ENCODE measurements at places on chromosomes 5 and 9.

DNA sequence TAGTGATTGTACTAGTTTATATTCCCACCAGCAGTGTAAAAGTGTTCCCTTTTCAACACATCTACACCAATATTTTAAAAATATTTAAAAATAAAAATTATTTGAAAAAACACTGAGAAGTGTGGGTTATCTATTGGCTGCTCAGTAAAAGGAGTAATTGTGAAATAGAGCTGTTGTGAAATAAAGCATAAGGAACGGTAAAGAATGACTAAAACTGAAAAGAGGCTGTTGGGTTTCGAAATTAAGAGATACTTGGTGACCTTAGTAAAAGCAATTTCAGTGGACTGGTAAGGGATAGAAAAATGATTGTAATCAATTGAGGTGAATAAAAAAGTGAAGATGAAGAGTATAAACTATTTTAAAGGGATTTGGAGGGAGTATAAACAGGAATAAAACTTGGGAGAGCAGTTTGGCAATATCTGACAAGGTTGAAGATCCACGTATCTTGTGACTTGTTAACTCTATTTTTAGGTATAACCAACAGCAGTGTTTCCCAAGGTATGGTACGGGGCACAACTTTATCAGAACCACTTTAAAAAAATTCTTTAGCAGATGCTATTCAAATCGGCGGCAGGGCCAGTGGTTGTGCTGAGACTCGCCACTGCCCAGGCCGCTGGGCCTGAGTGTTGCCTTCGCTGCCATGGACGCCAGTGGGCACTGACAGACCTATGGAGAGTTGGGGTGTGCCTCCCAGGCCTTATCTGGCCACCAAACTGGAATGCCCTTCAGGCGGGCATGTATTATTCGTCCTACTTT lies 63.3 kb downstream of the TMEM38B start:
- no peak for DNase-seq

DNA sequence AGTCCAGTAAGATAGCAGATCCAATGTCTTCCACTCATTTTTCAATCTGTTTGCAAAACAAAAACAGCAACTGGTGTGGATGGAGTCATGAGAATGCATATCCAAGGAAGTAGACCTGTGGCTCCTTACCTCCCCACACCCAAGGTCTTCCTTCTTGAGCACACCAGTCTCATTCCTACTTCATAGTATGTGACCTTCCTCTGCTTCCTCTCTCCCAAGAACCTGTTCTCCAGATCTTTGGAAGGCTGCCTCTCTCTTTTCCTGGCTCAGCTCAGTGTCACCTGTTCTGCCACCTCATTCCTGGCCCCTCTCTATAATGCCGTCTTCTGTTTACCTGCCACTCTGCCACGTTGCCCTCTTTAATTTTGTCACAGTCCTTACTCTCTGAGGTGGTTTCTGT lies 7.9 kb upstream of the TRIM7 start:
- no peak for DNase-seq

DNA sequence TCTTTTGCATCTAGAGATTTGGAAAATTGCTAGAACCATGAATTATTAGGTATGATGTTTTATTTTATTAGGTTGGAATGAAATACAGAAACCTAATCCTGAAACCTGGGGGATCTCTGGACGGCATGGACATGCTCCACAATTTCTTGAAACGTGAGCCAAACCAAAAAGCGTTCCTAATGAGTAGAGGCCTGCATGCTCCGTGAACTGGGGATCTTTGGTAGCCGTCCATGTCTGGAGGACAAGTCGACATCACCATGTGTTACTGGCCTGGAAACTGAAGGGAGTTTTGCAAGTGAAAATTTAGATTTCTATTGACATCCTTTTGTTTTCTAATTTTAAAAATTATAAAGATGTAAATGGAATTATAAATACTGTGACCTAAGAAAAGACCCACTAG lies 100.7 kb downstream of the NLN start:
- no peak for DNase-seq

- no peak for DNase-seq
Observed at GRCh38 chr5:109053995-109054417, 306.3 kb downstream of the FER start.

All from stimulated activated CD8-positive, alpha-beta memory T cell treated with anti-CD3 and anti-CD28 coated beads, Interleukin-2, amount 100 ng/mL, for 1 hour (primary cell).